T-cell (primary cell): ENCODE measurements at places on chromosomes 2 and 18. TPM values are rescaled to one million over a fixed set of nuclear protein-coding genes. Genes with fewer than 3 reads are reported as not detected.
A peak's percentile ranks its signal among the peaks of the same experiment; 100 is the strongest.

The ITPRID2 gene
- total RNA-seq = 45.8 TPM

- DNase-seq = no peak
These were observed 219.9 kb downstream of the EXOC6B start for GRCh38 chr2:72605836-72606442.

DNA sequence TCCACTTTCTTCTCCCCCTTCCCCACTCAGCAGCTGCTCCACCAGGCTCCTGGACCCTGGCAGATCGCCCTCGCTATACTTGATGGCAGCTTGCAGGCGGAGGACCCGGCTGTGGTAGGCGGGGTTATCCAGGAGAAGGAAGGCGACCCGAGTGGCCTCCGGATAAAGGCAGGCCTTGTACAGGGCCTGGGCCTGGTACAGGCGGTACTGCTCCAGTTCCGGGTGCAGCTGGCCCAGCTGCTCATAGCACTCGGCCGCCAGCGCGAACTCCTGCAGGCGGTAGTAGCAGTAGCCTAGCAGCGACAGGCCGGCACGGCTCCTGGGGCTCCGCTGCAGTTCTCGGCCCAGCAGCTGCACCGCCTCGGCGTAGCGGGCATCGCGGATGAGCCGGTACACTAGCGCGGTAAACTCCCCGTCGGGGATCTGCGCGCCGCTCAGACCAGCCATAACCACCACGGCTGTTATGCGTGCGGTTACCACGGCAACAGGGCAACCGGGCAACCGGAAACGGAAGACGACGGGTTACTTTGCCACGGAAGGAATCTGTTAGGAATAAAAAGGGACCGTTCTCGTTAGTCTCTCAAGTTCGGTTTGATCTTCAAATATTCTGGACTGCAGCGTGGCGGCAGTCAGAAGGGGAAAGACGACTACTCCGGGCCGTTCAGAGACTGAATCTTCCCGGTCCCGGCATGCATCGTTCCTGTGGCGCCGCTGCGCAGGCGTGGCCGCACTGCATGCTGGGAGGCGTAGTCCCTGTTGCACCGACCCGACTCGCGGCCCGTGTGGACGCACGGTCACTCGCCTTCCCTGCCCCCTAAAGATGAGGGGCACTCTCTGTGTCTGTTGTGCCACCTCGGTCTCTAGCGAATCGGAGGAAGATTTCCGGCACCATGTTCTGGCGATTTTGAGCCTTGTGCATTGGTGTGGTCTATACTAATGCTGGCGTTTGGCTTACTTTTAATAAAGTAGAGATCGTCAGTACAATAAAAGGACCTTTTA is 226.0 kb downstream of the AGPS start:
- DNase-seq = peak; percentile 91

- DNase-seq = no peak
These were observed 100.9 kb upstream of the NEUROD1 start for GRCh38 chr2:181781078-181781786.

The RGPD3 gene
- total RNA-seq = 0.47 TPM

DNA sequence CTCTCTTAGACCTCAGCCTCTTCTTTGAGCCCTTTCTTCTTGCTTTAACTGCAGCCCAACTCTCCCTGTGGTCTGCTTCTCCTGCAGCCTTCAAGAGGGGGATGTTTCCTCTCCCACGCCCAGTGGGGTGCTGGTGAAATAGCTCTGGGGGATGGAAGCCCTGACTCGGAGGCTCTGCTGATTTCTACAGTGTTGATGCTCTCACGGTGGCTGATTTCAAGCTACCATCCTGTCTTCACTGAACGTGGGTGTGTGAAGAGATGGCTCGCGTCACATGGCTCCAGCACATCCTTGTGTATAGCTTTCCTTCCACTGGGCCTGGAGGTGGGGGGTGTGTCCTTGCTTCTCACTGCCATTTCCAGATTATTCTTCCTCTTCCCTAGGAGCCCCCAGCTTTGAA is 20.0 kb downstream of the MPP4 start:
- no peak for DNase-seq

DNA sequence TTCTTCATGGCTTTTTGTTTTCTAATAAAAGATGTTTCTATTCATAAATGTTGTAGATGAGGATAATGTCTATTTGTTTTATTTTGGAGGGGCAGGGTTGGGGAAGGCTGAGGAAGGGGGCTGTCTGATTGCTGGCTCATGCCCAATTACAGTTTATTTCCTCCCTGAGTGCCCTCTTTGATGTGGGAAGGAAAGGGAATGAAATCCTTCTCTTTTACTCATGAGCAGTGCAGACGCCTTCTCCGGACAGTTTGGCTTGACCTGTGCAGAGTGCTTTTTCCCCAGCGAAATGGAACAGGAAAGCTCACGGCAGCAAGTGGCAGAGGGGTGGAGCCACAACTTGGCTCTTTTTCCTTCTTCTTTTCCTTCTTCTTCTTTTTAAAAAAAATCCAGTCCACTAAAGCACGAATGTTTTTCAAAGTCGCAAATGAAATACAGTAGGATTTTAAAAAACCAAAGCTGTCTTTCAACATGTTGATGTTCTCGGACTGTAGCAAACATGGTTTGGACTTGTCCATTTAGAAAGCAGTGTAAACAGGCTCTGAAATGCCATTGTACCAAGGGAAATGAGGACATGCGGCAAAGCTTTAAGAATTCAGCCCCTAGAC is 34.5 kb downstream of the RAB31 start:
- DNase-seq = no peak

- DNase-seq = no peak
These were observed 24.4 kb downstream of the MBP start for GRCh38 chr18:77108001-77108692.

The SERPINB13 gene
- not detected for total RNA-seq

- DNase-seq = no peak
These were observed 1342.7 kb upstream of the PIK3C3 start for GRCh38 chr18:40612356-40612755.

- peak; percentile 15 for DNase-seq
These were observed 17.5 kb downstream of the STAT1 start for GRCh38 chr2:190996338-190996946.

DNA sequence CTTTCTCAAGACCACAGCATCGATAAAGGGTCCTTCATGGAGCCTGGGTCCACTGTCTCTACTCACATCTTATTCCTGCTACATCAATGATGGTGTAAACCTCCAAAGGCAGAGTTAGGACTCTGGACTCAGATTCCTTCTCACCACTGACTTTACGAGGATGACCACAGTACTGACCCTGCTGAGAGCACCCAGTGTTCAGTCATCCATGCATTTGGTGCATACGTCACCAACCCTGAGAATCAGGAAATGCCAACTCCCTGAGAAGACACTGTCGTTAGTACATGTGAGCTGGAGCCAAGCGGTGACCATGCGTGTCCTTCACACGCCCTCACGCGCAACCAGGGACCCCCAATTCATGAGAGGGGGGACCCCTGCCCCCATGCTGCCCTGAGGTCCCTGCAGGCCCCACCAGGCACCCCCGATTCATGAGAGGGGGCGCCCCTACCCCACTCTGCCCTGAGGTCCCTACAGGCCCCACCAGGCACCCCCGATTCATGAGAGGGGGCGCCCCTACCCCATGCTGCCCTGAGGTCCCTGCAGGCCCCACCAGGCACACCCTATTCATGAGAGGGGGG is 178.4 kb upstream of the TPO start:
- DNase-seq = no peak

DNA sequence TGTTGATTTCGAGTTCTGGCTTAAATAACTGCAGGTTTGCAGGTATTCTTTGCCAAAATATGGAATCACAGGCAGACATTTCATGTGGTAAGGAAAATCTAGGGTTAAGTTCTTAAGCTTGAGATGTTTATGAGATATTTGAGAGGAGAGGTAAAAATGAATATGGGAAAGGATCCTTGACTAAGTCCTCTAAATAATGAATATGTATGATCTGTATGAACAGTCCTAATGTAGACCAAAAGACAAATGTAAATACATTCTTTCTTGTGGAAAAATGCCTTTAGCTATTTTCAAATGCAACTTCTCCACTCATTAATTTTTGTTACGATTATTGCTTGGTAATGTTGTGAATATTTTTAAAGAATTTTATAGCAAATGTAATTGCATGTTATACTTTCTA is 1632.6 kb downstream of the SUCLG1 start:
- no peak for DNase-seq

The CLEC4F gene
- not detected for total RNA-seq

- DNase-seq = no peak
These were observed 3.6 kb downstream of the MZT2A start for GRCh38 chr2:131488306-131489205.

GRCh38 chr2:239787538-239788050 is 237.5 kb downstream of the NDUFA10 start:
- no peak for DNase-seq

GRCh38 chr2:157871415-157871814 is 4.7 kb downstream of the ACVR1 start:
- no peak for DNase-seq

DNA sequence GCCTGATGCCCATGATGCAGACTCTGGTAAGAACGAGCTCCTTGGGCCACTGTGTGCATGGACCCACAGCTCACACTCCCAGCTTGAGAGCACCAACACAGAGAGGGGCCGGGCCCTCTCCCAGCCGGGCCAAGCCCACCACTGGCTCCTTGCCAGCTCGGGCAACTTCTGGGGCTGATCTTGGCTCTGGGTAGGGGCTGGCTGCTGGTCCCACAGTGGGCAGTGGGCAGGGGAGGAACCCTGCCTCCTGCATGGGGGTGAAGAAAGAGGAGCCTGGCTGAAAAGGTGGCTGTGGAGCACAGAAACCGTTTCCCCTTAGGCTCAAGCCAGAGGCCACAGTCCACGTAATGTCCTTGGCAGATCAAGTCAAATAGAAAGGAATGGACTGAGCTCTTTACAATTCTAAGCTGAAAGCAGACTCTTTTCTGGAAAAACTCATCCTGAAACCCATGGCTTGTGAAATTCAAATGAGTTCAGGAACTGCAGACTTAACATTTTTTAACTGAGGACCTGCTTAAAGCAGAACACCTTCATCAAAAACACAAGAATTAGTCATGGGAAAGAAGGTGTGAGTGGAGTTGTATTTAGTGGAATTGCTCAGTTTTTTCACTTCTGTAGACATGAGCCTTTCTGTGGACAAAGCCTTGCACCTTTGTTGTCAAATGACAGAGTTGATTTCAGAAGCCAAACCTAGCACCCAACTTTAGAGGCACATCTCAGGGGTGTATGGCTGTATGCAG is 104.9 kb downstream of the STPG4 start:
- DNase-seq = no peak

The CLHC1 gene
- total RNA-seq = 14.3 TPM

The LTBP1 gene
- 0.43 TPM for total RNA-seq

The SLC14A1 gene
- total RNA-seq = 9.1 TPM

- peak; percentile 21 for DNase-seq
These were observed 127.9 kb upstream of the LGALSL start for GRCh38 chr2:64325852-64326577.

- DNase-seq = no peak
These were observed 28.4 kb downstream of the ACYP2 start for GRCh38 chr2:54143780-54144179.

GRCh38 chr2:6398421-6398820 is 467.3 kb downstream of the CMPK2 start:
- no peak for DNase-seq

The MOGAT1 gene
- not detected for total RNA-seq

- no peak for DNase-seq
These were observed 389.0 kb downstream of the SOX11 start for GRCh38 chr2:6080932-6081753.

DNA sequence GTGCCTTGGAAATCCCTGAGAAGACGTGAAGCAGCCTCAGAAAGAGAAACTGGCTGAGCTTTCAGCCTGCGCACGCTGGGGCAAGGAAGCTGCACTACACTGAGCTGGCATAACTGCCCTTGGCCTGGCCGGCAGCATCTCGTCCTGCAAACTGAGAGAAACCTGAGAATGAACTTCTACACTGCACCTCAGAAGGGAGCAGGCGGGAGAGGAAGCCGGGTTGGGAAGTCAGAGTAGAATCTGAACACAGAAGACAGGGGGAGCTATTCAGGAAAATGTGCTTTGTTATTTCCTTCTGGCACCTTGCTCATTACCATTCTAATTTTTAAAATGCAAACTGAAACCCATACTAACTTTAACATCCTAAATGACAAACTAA is 70.9 kb downstream of the ZEB2 start:
- DNase-seq = no peak

DNA sequence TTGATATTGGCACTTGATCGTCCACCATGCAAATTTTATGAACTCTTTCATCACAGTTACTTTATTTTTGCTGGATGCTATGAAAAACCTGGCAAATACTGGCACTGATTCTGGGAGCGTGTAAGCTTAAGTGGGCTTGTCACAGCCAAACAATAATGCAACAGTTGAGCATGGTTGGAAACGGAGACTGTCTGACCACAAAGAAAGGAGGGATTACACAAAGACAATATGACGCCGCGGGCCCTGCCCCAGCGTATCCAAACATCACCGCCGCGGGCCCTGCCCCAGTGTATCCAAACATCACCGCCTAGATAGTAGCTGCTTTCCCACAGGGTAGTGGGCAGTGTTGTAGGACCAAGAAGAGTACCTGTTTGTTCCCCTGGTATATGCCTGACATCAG is 135.9 kb downstream of the PRPF40A start:
- no peak for DNase-seq

- no peak for DNase-seq
These were observed 32.8 kb downstream of the AQP12A start for GRCh38 chr2:240724431-240724830.

DNA sequence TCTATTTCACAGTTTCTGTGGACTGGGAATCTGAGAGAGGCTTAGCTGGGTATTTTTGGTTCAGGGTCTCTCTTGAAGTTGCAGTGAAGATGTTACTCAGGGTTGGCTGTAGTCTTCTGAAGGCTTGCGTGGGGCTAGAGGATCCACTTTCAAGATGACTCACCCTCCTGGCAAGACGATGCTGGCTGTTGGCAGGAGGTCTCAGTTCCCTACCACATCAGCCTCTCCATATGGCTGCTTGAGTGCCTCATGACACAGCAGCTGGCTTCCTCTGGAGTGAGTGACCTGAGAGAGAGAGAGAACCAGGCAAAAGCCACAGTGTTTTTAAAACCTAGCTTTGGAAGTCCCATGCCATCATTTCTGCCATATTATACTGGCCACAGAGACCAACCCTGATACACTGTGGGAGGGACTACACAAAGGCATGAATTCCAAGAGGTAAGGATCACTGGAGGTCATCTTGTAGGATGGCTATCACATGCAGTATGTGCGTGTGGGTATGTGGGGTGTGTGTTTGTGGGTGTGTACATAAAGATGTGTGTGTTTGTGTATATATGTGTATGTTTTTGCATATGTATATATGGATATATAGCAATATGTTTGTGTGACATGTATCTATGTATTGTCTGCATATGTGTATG is 25.1 kb downstream of the DNPEP start:
- no peak for DNase-seq

DNA sequence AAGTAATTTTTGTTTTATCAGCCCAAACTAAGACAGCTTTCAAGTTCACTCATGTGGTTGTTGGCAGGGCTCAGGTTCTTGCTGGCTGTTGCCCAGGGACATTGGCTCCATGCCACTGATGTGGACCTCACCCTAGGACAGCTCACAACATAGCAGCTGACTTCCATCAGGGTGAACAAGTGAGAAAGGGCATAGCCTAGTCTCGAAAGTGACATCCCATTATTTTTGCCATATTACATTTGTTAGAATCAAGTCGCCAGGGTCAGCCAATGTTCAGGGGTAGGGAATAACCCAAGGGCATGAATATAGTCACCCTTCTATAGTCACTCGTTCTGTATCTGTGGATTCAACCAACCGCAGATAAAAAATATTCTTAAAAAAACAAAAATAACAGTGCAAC is 10.7 kb upstream of the CWC22 start:
- DNase-seq = no peak

- no peak for DNase-seq
These were observed 15.0 kb upstream of the IL1RN start for GRCh38 chr2:113112441-113112840.

The NPAS2 gene
- total RNA-seq = 3.9 TPM

The RUFY4 gene
- total RNA-seq = 1.0 TPM
